ENCODE measurements at places on chromosomes 12 and 14.

- no peak for DNase-seq
These were observed 52.3 kb upstream of the GPHB5 start for GRCh38 chr14:63371033-63371432.

DNA sequence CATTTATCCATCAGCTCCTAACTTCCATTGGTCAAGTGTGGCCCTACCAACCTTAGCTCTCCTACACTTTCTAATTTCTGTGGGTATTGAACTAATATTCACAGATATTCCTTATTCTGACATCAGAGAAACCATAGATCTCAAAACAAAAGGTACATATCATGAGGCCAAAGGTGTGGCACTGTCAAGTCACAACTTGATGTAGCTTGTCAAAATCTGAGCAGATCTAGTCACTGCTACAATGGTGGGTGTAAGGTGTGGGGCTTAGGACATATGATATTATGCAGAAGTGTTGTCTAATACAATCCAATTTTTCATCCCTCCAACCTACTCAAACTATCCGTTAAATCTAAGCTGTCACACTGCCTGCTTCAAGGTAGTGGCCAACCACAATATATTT lies 114.0 kb upstream of the FAR2 start:
- DNase-seq, result no peak

GRCh38 chr14:98514016-98514415 lies 758.0 kb downstream of the BCL11B start:
- no peak for DNase-seq

- no peak for DNase-seq
These were observed 59.3 kb downstream of the FOXN3 start for GRCh38 chr14:89357655-89358297.

- DNase-seq, result no peak
These were observed 215.5 kb downstream of the CRADD start for GRCh38 chr12:93892423-93893268.

GRCh38 chr12:57461917-57462250 lies 2.3 kb downstream of the GLI1 start:
- DNase-seq, result no peak

DNA sequence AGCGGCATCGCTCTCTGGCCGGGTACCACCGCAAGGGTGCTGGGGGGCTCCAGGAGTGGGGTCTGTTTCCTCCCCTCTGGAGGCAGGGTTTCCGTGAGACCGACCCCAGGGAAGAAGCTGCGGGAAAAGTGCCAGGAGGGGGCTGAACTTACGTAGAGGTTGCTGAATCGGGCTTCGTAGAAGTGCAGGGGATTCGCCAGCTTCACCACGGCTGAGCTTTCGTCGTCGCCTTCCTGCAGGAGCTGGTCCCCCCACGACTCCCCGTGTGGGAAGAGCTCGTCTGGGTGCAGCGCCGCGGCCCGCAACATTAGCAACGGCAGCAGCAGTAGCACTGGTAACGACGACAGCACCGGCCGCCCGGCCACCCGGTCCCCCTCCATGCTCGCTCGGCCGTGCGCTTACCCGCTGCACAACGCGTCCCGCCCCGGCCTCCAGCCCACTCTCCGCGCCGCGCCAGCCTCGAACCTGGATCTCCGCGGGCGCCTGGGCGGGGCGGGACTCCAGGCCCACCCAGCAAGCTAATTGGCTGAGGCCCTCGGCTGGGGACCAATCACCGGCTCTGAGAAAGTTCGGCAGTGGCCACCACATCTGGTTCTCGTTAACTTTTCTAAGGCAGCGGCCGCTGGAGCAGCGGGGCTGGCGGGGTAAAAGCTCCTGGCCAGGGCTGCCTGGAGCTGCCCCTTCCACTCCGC lies at the start of gene NID2:
Gene NID2, minus strand, starts transcription at position 445 of the 692 bp plus-strand sequence. Its CDS starts 65 bp downstream, at position 380.
- peak; percentile 79 for DNase-seq

DNA sequence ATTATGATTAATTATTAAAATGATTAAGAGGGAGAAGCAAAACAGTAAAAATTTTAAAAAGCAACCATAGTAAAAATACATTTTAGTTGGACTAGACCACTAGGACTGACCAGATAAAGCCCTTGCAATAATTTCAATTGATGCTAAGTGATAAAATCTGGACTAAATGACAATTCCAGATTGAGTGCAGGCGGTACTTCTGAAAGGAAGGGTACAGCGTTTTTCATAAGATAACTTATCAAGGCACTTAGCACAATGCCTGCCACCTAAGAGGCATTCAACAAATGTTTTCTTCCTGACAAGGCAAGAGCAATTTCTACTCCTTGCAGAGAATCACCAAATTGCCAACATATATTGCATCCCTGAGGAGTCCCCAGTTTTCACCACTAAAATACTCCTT lies 37.7 kb upstream of the OAS1 start:
- no peak for DNase-seq

DNA sequence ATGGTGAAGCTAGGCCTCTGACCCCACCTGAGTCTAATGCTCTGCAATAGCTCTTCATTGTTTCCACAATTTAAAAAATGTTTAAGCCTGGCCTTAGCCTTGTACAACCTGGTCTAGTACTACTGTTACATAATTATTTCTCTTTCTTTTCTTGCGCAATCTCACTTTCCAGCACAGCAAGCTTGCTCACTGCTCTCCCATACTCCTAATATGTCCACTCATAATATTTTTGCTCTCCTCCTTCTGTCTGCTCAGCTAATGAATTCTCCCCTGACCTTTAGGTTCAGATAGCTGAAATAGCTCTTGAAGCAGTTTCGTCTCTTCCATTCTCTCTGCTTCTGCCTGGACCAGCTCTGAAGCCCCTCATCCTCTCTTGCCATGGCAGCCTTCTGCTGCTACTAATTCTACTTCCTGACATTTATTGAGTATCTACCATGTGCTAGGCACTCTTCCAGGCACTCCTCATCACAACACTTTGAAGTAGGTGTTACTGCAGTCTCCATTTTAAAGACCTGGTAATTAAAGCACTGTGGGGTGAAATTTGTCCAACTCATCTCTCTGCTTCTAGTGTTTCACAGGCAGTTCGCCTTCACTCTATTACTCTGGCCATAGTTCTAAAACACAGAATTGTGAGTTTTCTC lies 2.8 kb upstream of the SLC48A1 start:
- no peak for DNase-seq

DNA sequence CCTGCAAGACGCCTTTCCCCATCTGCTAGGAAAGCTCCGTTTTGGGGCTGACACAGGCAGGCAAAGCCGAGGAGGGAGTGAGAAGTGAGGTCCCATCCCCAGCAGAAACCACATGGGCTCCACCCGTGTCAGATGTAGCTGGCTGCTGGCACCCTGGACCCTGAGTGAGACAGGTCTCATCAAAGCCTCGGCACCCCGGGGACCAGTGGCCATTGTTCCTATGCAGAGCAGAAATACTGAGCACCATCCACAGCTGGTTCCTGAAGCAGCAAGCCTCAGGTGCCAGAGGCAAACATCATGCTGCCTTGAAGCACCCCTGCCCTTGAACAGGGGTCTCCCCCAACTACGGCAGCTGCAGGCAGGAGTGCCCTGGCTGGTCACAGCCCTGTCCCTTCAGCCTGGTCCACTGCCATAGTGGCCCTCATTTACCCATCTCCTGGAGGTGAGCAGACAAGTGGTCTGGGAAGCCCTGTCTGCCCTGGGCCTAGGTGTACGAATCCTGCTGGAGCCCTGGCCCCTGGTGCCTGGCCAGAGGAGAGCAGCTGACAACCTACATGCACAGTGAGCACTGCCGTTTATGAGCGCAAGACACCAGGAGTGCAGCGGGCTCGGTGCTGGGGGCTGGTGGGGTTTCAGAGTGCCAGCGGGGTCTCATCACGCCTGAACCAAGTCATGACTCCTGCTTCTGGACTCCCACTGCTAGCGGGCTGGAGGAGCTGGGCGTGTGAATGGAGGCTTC lies 289.8 kb upstream of the RTL1 start:
- peak; percentile 34 for DNase-seq

DNA sequence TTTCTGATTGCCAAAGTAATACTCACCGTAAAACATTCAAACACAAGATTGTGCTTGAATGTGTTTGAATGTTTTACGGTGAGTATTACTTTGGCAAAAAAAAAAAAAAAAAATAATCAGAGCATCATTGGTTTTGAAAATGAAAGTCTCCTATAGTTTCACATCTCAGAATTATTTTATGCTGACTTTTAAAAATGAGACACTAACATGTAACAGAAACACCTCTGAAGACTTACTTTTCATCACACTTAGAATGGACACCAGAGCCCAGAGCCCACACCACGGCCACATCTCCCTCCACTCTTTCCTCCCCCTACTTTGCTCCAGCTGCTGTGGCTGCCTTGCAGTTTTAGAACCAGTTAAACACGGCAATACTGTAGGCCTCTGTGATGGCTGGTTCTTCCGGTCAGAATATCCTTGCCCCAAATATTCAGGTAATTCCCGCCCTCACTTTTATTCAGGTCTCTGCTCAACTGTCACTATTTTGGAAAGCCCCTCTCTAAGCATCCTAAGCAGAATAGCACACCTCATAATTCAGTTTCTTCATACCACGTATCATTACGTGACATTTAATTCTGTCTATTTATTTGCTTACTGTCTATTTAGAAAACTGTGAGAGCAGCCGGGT lies 138.9 kb upstream of the MAX start:
- no peak for DNase-seq

GRCh38 chr14:61108496-61109141 lies 127.6 kb downstream of the SLC38A6 start:
- no peak for DNase-seq

GRCh38 chr12:32505067-32505945 lies 105.9 kb downstream of the FGD4 start:
- DNase-seq, result no peak

DNA sequence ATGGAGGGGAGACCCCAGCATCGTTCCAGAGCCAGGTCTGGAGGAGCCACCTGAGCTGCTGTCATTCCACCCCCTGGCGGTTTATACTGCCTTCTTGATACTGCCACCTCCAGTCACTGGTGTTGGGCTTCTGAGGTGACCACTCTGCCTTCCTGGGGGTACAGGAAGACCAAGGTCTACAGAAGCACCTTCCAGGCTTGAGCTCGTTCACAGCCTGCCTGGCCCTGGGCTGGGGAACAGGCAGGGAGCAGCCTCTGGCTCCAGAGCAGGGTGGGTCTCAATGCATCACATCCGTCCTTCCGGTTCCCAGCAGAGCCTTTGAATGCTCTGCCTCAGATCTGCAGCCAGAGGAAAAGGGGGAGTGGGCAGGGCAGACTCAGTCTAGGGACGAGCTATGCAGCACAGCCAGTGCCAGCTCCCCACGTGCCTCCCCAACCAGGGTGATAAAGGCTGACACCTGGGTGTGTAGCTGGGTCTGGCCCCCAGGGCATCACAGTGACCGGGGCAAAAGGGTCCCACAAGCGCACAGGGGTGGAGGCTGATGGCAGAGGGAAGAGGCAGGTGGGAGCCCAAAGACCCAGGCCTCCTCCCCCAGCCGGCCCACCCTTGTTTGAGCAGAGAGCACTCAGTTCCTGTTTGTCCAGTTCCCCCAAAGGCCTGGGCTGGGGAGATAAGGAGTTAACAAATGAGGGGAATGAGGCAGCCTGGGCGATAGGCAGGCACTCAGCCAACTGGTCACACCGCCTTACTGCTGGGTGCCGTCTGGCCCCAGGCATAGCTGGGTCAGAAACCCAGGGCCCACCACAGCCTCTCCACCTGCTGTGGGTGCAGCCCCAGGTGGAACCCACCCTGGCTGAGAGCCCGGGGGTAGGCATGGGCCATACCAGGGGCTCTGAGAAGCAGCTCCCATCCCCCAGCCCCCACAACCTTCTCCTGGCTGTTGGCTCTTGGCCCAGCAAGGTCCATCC lies 17.1 kb downstream of the DEGS2 start:
- DNase-seq, result no peak

GRCh38 chr12:112342587-112342986 lies 39.6 kb downstream of the HECTD4 start:
- no peak for DNase-seq

- no peak for DNase-seq
These were observed 714.2 kb downstream of the SLC6A15 start for GRCh38 chr12:84198294-84198946.

GRCh38 chr12:65875640-65876071 lies 51.4 kb downstream of the HMGA2 start:
- no peak for DNase-seq

DNA sequence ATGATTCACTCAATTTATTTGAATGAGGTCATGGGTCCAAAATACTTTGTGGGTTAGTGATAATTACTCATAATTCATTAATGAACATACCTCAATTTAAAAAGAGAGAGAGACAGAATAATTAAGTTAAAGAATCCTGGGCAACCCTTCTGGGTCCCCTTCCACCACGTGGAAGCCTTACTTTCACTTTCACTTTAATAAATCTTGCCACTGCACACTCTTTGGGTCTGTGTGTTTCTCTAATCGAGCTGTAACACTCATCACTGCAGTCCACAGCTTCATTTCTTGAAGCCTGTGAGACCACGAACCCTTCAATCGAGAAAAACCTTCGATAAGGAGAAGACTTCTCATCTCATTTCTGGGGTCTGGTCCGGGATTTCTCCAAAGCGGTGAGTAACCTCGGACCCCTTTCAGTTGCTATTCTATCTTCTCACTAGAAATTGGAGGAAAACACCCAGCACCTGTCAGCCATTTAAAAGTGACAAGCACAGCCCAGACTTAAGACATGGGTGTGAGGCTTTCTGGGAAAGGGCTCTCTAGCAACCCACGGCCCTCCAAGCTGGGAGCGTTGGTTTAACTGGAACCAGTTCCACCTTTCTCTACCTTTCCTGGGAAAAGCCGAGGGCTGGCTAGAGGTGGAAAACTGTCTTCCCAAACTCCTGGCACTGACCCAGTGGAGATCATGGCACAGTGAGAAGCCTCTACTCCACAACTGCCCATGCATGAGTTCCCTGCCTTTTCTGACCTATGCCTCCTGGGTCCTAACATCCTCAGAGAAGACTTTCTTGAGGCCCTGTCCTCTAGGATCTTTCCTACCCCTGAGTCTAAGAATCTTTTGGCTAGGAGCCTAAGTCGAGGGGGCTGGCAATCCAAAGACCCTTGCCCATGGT lies 148.8 kb upstream of the ATF7IP start:
- no peak for DNase-seq

DNA sequence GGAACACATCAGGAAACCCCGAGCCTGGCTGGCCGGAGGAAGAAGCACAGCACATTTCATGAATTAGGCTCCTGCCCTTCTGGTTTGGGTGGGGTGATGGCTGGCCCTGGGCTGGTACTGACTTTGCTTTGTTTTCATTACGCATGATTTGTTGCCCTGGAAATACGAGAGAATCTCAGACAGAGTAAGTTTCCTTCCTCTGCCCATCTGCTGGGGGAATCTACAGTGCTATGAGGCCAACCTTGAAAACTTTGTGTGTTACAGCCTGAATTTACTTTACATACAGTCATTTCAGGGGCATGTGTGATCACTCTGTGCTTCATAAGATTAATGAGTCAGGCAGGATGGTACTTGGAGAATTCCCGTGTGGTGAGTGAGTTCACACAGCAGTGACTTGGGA lies 20.5 kb upstream of the SLC5A8 start:
- DNase-seq, result no peak

GRCh38 chr14:61438497-61438859 lies 117.1 kb downstream of the PRKCH start:
- no peak for DNase-seq

GRCh38 chr12:83365317-83365716 lies 678.6 kb downstream of the TMTC2 start:
- DNase-seq, result no peak

- no peak for DNase-seq
These were observed 284.8 kb upstream of the FBXO33 start for GRCh38 chr14:39716987-39717570.
